ENCODE measurements at places on chromosomes 11 and 22. TPM values are rescaled to one million over a fixed set of nuclear protein-coding genes. Genes with fewer than 3 reads are reported as not detected.

- H3K4me3 ChIP-seq = no peak overlapping the region
- H3K4me1 ChIP-seq = no peaks in the 10 kb centered on the region
- no peaks in the 10 kb centered on the region for H3K27me3 ChIP-seq
- no peaks in the 10 kb centered on the region for H3K36me3 ChIP-seq
- no peak overlapping the region for H3K27ac ChIP-seq
- no peak for DNase-seq
These were observed 64.5 kb upstream of the LARGE1 start for GRCh38 chr22:33984656-33985285.

DNA sequence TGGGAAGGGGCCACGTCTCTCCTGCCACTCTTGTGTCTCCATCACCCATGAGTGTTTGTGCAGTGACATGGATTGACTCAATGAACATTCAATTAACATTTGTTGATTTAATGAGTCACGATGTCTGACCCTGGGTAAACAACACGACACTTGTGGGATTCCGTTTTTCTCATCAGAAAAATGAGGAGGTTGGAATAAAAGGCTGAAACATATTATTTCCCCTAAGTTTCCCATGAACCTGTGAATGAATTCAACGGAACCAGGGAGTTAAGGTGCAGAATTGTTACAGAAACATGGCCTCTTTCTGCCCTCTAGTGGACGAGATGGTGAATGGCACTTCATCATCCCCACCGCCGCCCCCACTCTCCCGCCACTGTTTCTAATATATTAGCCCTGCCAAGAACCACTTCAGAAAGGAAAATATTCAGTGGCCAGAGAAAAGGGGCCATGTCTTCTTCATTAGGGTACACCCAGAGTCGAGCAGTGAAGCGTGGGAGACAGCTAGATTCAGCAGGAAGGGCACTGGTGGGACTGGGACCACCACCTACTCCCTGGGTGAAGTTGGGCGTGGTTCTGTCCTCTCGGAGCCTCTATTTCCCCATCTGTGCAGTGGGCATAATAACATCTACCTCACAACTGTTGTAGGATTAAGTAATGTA is 46.3 kb upstream of the SYT13 start:
- no peaks in the 10 kb centered on the region for H3K27me3 ChIP-seq
- no peak overlapping the region for H3K27ac ChIP-seq
- H3K36me3 ChIP-seq = no peaks in the 10 kb centered on the region
- H3K4me3 ChIP-seq = no peak overlapping the region

GRCh38 chr11:38060920-38061319 is 1462.9 kb upstream of the RAG2 start:
- H3K4me1 ChIP-seq = no peaks in the 10 kb centered on the region
- no peak overlapping the region for H3K27ac ChIP-seq
- H3K4me3 ChIP-seq = no peak overlapping the region

GRCh38 chr11:106409671-106410070 is 332.2 kb downstream of the AASDHPPT start:
- H3K4me1 ChIP-seq = no peaks in the 10 kb centered on the region
- no peaks in the 10 kb centered on the region for H3K36me3 ChIP-seq
- no peak for DNase-seq
- no peak overlapping the region for H3K4me3 ChIP-seq
- H3K27me3 ChIP-seq = no peaks in the 10 kb centered on the region
- no peak overlapping the region for H3K27ac ChIP-seq

DNA sequence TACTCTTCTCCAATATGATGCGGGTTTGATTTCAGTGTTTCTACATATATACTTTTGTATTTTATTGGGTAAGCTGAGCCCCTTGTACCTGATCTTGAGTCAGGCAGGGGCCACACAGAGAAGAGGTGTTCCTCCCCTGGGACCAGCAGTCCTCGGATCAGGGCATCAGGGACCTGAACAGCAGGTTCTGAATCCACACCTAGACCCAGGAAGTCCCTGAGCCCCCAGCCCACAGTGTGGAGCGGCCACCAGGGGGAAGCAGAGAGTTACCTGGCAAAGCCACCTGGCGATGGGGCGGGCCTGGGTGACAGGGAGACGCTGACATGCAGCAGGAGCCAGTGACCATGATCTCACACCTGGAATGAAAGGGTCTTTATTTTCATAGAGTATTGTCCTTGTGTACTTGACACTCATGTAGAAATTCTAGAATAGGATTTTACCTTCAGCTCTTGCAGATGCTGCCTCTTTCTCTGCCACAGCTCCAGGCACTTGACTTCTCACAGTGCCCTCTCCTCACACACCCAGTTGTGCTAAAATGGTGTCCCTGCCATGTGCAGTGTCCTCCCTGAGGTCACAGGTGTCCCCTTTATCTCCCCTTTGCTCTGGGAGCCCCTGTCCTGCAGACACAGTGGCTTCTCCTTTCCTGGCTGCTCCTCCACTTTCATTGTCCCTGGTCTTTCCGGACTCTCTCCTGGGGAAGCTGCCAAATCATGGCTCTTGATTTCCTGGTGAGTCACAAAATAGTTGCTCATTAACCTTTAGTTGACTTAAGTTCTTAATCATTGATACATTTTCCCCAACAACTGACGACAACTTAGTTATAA is 48.5 kb downstream of the GGTLC2 start:
- peak; percentile 6 for DNase-seq
- no peak overlapping the region for H3K27ac ChIP-seq
- no peak overlapping the region for H3K4me3 ChIP-seq
- H3K36me3 ChIP-seq = no peaks in the 10 kb centered on the region
- no peaks in the 10 kb centered on the region for H3K4me1 ChIP-seq

DNA sequence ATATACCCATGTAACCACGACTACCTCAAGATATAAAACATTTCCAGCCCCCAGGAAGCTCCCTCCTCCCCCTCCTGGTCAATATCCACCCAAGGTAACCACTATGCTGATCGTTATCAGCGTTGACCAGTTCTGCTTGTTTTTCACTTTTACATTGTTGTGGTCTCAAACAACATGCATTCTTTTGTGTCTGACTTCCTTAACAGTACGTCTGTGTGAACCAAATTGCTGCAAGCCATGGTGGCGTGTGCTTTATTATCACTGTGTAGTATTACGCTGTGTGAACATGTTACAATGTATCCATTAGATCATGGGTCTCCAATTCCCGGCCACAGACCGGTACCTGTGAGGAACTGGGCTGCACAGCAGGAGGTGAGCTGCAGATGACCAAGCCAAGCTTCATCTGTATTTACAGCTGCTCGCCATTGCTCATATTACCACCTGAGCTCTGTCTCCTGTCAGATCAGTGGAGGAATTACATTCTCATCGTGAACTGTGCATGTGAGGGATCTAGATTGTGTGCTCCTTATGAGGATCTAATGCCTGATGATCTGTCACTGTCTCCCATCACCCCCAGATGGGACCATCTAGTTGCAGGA is 15.5 kb upstream of the GRK3 start:
- H3K36me3 ChIP-seq = no peaks in the 10 kb centered on the region
- H3K4me3 ChIP-seq = no peak overlapping the region
- DNase-seq = no peak
- H3K4me1 ChIP-seq = peaks cover 2% of the 10 kb centered on the region
- H3K27ac ChIP-seq = no peak overlapping the region
- no peaks in the 10 kb centered on the region for H3K27me3 ChIP-seq

GRCh38 chr22:44947049-44947448 is 62.8 kb downstream of the PHF21B start:
- peaks cover 38% of the 10 kb centered on the region for H3K36me3 ChIP-seq
- H3K4me1 ChIP-seq = peaks cover 37% of the 10 kb centered on the region
- no peak for DNase-seq
- H3K27ac ChIP-seq = no peak overlapping the region

DNA sequence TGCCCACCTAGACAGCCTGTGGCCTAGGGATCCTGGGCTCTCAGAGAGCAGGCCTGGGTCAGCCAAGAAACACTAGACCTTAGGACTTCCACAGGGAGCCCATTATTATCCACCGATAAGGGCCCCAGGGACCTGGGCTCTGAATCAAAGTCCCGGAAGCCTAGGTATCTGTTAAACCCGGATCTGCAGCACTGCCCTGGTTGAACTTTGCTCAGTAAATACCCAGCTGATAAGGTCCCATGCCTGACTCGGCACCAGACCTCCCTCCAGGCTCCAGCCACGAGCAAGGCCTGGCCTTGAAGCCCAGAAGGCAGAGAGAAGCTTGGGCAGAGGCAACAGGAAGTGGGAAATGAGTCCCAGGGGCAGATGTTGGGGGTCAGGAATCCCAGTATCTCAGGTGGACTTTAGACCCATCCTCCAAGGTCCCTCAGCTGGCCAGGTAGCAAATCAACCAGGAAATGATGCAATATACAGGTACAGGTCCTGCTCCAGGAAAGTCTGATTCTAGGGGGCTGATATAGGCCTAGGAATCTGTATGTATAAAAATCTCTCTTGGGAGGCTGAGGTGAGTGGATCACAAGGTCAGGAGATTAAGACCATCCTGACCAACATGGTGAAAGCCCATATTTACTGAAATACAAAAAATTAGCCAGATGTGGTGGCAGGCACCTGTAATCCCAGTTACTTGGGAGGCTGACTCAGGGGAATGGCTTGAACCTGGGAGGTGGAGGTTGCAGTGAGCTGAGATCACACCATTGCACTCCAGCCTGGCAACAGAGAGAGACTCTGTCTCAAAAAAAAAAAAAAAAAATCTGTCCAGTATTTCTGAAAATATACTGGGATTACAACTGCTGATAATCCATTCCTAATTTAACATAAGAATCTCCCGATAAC is 18.7 kb downstream of the POU2AF1 start:
- H3K27ac ChIP-seq = no peak overlapping the region
- DNase-seq = no peak
- H3K27me3 ChIP-seq = no peaks in the 10 kb centered on the region

DNA sequence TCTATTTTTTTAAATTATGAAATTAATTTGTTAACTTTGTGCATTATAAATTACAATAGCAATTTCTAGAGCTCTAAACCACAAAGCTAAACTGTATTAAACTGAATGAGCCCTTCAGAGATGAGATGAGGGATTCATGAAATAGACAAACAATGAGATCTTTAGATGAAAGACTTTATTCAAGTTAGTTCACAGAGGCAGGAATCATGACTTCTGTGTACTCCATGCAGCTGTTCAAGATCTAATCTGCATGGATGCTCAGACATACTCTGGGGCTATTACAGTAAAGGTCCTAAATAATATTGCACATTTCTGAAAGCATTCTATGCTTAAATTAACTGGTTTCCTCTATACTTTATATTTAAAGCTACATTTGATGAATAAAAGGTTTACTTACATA is 122.7 kb downstream of the FCHSD2 start:
- H3K4me1 ChIP-seq = no peaks in the 10 kb centered on the region
- H3K27ac ChIP-seq = no peak overlapping the region
- no peak overlapping the region for H3K4me3 ChIP-seq
- no peaks in the 10 kb centered on the region for H3K36me3 ChIP-seq
- H3K27me3 ChIP-seq = no peaks in the 10 kb centered on the region
- peak; percentile 9 for DNase-seq

DNA sequence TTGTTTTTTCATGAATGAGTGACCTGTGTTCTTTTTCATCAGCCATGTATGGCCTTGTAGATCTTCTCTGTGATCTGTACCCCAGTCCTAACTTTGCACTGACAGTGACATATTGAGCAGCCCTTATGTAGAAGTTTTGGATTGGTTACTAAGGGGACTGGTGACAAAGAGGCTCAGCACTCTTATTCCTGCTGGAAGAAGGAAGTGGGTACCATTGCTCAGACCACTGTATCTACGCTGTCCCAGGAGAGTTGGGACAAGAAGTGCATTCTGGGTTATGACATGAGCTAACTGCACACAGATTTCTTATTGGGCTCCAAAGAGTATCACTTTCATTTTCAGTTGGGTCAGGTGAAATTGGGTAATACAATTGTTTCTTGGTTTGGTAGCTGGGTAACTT is 107.8 kb upstream of the RASSF10 start:
- peaks cover 16% of the 10 kb centered on the region for H3K4me1 ChIP-seq
- DNase-seq = no peak
- H3K27ac ChIP-seq = no peak overlapping the region
- H3K4me3 ChIP-seq = no peak overlapping the region
- peaks cover 9% of the 10 kb centered on the region for H3K36me3 ChIP-seq
- no peaks in the 10 kb centered on the region for H3K27me3 ChIP-seq

GRCh38 chr11:94767701-94768601 is at the start of gene AMOTL1:
Gene AMOTL1 (plus strand): TSS chr11:94768356. CDS start chr11:94768512, 156 bp downstream.
- H3K27me3 ChIP-seq = no peaks in the 10 kb centered on the region
- no peaks in the 10 kb centered on the region for H3K36me3 ChIP-seq
- DNase-seq = peak; percentile 97
- peak within 1 kb of the TSS; percentile 90 for H3K27ac ChIP-seq

DNA sequence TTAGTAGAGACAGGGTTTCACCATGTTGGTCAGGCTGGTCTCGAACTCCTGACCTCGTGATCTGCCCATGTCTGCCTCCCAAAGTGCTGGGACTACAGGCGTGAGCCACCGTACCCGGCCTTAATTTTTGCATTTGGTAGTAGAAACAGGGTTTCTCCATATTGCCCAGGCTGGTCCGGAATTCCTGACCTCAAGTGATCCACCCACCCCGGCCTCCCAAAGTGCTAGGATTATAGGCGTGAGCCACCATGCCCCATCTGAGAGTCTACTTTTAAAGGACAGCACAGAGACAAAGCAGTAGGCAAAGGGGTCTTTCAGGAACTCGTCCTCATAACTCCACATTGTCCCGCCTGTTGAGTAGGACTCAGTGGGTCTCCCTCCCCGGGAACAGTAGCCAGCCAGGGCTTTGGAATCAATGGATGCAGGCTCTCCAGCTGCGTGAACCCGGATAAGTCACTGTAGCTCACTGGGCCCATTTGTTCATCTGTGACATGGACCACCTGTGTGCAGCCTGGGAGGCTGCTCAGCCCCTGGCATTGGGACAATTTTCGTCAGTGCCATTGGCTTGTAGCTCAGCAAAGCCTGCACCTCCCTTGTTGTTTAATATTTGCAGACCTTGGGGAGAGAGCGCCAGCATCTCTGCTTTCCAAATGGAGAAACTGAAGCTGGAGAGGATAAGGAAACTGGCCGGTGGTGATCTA is 86.1 kb downstream of the ARHGAP8 start:
- H3K4me3 ChIP-seq = no peak overlapping the region
- H3K27me3 ChIP-seq = no peaks in the 10 kb centered on the region
- H3K4me1 ChIP-seq = peaks cover 18% of the 10 kb centered on the region
- no peak for DNase-seq

- H3K4me3 ChIP-seq = peak overlapping the region; percentile 97
- H3K4me1 ChIP-seq = peaks cover 8% of the 10 kb centered on the region
- peak overlapping the region; percentile 95 for H3K27ac ChIP-seq
- H3K36me3 ChIP-seq = no peaks in the 10 kb centered on the region
- H3K27me3 ChIP-seq = no peaks in the 10 kb centered on the region
These were observed 801 bp downstream of the SESN3 start for GRCh38 chr11:95229993-95230809.

C11orf52 gene
- not detected for total RNA-seq

OMP gene
- 0.33 TPM for total RNA-seq

SLC22A12 gene
- total RNA-seq = not detected

KREMEN1 gene
- 12.7 TPM for total RNA-seq

MRPL48 gene
- total RNA-seq = 58.5 TPM

IRAG1 gene
- 5.2 TPM for total RNA-seq

MS4A6E gene
- not detected for total RNA-seq

ROBO4 gene
- total RNA-seq = 6.5 TPM

LRP4 gene
- 28.5 TPM for total RNA-seq

GPHA2 gene
- total RNA-seq = 0.59 TPM

OR5P2 gene
- not detected for total RNA-seq

DDX25 gene
- total RNA-seq = 15.5 TPM
